RPMI7951 (cell line): ENCODE measurements at places on chromosomes 4 and X.

- DNase-seq = no peak
Observed at GRCh38 chr4:147345662-147346061, 135.2 kb upstream of the EDNRA start.

GRCh38 chrX:3485727-3486126, 139.3 kb upstream of the MXRA5 start:
- no peak for DNase-seq

DNA sequence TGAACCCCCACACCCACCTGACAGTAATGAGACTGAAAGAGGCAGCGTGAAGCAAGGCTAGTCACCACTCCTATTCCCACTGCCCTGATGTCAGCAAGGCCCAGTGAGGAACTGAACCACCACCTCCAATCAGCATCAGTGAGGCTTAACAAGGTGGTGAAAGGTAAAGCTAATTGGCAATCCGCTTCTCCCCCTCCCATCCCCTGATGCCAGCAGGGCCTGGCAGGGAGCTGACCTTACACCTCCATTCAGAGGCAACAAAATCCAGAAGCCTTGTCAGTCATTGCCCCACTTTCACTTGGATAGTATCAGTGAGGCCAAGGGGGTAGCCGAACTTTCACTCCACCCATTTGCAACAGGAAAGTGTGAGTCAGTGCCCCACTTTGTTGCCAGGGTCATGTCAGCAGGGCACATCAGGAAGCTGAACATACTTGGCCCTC, 60.8 kb downstream of the AWAT2 start:
- DNase-seq = no peak

DNA sequence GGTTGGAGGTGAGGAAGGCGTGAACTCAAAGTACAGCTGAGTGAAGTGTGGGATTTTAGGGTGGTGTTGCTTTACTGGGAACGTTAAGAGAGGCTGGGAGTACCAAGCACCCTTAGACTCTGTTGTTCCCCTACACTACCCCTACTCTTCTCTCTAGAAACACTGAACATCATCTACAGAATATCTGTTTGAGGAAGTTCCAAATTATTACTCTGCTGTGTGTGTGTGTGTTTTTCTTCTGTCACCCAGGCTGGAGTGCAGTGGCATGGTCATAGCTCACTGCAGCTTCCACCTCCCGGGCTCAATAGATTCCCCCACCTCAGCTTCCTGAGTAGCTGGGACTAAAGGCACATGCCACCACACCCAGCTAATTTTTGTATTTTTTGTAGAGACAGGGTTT, 76.7 kb upstream of the AP1S2 start:
- no peak for DNase-seq

GRCh38 chr4:116024954-116025708, 911.7 kb upstream of the NDST4 start:
- DNase-seq = no peak

- DNase-seq = peak; percentile 6
Observed at GRCh38 chr4:182653596-182653995, 263.6 kb downstream of the DCTD start.

DNA sequence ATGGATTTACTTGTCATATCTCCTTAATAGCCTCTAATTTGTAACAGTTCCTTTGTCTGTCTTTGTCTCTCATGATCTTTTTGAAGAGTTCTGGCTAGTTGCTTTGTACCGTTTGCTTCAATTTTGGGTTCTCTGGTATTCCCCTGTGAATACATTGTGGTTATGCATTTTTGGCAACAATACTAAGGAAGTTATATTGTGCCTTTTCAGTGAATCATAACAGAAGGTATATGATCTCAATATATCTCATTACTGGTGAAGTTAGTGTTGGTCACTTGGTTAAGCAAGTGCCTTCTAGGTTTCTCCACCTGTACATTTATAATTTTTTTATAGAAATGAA, 48.6 kb downstream of the DCLK2 start:
- peak; percentile 63 for DNase-seq

- no peak for DNase-seq
Observed at GRCh38 chr4:988726-989721, 2.2 kb downstream of the IDUA start.

DNA sequence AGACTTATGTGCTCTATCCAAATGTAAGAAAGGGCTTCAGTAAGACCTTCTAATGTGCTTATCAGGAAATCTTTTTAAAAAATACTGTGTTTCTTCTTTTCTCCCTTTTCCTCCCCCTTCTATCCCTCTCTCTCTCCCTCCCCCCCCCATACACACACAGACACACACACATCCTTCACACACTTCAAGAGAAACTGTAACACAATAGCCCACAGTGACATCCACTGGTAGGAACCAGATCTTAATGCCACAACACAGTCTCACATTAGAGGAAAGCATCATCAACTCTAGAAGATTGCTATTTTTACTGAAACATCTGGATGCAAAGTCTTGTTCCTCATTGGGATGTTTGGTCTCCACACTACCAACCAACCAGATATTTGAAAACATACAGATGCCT, 4.6 kb downstream of the PCDH19 start:
- no peak for DNase-seq

GRCh38 chr4:75110061-75110460, 177.1 kb downstream of the PARM1 start:
- no peak for DNase-seq

DNA sequence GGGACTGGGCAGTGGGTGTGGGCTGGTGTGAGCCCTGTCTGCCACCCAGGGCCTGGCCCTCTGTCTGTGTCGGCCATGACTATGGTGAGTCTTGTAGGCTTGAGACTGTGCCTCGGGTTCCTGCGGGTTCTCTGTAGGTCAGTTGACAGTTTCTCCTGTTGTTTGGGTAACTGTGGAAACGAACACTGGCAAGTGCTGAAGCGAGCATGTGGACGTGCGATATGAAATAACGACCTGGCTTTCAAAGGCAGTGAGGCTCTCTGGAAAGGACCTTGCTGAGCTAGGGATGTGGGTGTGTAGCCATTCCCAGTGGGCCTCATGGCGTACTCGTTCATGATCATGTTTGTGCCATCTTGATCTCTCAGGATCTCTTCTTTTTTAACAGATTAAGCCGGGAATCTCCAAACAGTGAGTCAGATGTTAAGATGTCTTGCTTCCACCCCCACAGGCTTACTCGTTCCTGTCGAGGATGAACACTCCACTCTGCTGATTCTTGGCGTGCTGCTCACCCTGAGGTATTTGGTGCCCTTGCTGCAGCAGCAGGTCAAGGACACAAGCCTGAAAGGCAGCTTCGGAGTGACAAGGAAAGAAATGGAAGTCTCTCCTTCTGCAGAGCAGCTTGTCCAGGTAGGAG, 41.3 kb downstream of the HTT start:
- no peak for DNase-seq

GRCh38 chrX:17680732-17681413, 56.4 kb upstream of the SCML1 start:
- peak; percentile 46 for DNase-seq

- DNase-seq = peak; percentile 37
Observed at GRCh38 chr4:26268246-26268645, 52.6 kb upstream of the RBPJ start.

DNA sequence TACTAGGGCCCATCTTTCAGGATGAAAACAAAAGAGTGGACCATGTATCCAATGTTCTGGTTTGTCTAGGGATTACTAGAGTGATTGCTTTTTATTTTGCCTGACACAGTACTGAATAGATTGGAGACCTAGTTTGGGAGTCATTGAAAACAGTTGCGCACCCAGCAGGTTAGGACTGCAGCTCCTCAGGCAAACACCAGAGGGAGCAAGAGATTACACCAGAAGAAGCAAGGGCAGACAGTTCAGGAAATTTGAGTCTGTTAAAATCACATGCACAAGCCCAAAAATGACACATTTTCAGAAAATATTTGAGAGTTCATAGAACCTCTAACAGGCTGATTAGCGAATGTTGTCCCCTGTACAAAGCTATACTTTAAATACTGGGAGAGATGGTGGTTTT, 55.6 kb downstream of the CYLC1 start:
- DNase-seq = no peak

DNA sequence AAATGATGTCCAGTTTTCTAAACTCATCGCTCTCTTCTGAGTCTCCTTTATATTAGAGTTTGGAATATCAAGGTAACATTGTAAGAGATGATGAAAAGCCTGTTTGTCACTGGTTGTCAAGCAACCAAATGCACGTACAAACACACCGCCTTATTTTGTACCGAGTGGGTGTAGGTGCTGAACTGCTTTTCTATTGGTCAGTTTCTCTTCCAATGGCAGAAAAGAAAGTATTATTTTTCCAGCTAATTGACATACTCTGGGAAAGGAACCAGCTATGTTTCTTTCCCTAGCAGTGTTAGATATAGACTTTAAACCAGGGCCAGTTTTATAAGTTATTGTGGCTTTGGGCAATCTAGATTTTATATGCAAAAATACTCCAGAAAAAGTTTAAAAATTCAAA, 6.6 kb upstream of the PPM1K start:
- peak; percentile 42 for DNase-seq

GRCh38 chr4:140244328-140244727, 90.3 kb upstream of the MAML3 start:
- DNase-seq = no peak

- DNase-seq = peak; percentile 59
Observed at GRCh38 chr4:103008875-103009729, 10.4 kb downstream of the SLC9B1 start.

- DNase-seq = no peak
Observed at GRCh38 chr4:71872767-71873415, 89.0 kb upstream of the GC start.

DNA sequence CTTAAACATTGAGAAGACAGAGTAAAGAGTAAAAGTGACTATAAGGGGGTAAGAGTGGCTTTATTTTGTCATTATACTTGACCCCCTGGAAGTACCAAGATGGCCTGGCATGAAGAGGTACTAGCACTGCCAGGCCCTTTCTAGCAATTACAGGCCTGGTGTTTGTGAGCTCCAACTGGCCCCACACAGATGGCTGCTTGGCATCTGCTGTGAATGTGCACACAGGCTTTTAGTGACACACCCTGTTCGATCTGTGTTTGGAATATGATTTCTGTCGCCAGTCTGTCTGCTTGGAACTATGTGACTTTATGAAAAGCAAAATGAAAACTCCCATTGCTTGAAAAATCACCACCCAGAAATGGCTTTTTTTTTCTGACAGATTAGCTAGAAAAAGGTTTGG, 123.3 kb downstream of the CLCN4 start:
- DNase-seq = no peak

- no peak for DNase-seq
Observed at GRCh38 chr4:166077782-166078181, 204.7 kb downstream of the TLL1 start.

DNA sequence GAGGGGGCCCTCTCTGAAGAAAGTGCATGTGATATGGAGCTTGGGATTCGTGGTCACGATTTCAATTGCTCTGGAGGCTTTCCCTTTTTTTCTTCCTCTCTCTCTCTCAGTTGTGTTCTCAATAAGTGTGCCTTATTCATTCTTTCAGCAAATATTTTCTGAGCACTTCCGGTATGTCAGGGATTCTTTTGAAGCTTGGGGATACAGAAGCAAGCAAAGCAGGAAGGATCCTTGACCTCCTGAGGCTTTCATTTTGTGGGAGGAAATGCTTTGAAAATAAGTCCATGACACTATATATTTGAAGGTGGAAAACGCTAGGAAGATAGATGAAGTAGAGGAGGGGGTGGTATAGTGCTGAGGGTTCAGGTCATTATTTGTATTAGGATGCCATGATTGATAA, 12.6 kb upstream of the GABRE start:
- no peak for DNase-seq

- DNase-seq = peak; percentile 66
Observed at GRCh38 chr4:51895816-51896408, 53.0 kb downstream of the DCUN1D4 start.

DNA sequence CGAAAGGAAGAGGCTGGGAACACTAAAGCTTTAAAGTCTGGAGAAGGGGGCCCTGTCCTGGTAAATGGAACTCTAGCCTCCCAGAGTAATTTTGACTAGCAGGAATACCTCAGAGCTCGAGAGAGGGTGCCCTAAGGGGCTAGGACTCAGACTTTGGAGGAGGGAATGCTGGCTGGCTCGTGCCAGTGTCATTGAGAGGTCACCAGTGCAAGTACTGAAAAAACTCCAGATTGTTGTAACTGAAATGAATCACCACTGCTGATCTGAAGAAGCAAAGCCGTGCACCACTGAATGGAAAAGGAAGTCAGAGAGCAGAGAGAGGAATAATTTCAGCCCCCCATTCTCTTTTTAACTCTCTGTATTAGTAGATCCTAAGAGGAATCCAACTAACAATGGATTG, 690.2 kb downstream of the FAT4 start:
- DNase-seq = peak; percentile 83

- DNase-seq = peak; percentile 64
Observed at GRCh38 chrX:67555578-67556203, 11.9 kb downstream of the AR start.

DNA sequence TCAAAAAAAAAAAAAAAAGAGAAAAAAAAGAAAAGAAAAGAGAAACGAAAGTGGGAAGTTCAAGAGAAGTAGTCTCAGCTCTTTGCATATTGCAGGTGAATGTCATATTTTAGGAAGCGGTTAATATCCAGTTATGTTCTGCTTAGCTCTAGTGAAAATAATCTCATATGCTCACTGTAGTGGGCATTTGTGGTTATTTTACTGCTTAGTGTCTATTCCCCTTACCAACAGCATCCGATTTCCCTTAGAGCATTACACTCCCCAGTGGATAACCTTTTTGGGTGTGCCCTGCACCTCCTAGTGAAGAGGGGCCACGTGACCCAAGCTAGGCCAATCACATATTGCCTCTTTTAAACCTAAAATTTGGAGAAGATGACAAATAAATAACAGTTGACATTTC, 111.2 kb upstream of the ZNF827 start:
- no peak for DNase-seq

DNA sequence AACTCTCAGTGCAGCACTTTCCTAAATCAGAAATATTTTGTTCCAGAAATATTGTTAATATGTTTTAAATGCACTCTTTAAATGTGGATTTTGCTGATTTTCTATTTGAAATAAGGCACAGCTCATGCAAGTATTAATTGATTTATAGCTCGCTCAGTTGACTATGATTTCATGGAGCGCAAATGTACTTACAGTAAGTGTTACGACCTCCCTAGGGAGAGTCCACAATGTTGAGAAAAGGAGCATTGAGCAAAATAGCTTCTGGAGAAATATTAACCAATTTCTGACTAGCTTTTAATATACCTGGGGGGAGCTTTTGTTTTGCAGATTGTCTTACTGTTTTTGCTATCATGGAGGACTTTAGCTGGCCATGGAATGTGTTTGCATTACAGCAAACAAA, 1687.5 kb downstream of the STIM2 start:
- DNase-seq = no peak

DNA sequence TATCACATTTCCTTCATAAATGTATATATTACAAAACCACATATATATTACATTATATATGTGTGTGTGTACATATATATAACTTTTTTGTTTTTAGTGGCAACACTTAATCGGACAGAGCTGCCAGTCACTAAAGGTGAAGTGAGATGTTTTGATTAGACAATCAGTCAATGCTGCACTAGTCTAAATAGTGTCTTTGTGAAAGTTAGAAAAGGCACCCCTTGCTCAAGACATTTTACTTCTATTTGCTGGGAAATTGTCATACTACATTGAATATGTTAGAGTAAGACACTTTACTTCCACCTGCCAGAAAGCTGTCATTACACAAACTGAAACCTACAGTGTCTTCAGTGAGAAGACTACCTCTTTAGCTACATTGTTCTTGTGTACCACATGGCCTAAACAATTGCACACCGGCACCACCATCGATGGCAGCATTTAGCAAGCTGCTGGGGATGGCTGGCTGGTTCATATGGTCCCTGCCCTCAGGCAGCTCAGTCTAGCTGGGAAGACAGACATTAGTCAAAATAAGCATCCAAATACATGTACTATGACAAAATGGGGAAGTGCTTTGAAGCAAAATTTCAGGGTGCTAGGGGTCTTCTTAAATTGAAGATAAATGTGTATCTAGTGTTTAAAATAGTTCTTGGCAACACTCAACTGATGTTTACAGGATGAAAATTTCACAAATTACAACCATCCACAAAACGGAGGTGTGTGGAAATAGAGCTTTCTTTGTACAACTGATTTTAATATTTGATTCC, 148.1 kb upstream of the GATB start:
- no peak for DNase-seq
